ENCODE measurements at places on chromosomes 7 and 10.
A peak's percentile ranks its signal among the peaks of the same experiment; 100 is the strongest.

DNA sequence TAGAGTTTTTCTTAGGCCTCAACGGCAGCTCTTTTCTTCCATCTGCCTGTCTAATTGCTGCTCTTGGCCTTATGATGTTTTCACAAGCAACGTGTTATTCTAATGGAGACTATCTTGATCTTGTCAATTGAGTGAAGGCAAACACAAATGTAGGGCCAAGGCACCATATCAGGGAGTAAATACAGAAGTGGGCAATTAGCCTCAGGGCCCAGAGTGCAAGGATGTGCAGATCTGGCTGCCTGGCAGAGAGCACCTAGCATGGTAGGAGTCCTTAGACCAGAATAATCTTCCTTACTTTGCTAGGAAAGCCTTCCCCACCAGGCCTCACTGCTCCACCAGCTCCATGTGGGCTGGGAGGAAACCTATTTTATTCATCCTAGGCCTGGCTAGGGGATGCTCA, 590.9 kb downstream of the LRMDA start:
- DNase-seq, result no peak

- no peak for DNase-seq
These were observed 10.3 kb upstream of the TSPAN13 start for GRCh38 chr7:16743236-16743635.

DNA sequence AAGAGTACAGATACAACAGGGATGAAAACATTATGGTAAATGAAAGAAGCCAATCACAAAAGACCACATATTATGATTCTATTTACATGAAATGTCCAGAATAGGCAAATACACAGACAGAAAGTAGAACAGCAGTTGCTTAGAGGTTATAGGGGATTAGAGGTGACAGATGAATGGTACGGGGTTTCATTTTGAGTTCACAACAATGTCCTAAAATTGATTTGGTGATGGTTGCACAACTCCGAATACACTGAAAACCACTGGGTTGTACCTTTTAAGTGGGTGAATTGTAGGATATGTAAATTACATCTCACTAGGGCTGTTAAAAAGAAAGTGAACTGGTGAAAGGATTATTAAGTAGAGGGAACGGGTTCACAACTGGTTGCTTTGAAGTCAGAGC, 76.3 kb upstream of the MRLN start:
- no peak for DNase-seq

DNA sequence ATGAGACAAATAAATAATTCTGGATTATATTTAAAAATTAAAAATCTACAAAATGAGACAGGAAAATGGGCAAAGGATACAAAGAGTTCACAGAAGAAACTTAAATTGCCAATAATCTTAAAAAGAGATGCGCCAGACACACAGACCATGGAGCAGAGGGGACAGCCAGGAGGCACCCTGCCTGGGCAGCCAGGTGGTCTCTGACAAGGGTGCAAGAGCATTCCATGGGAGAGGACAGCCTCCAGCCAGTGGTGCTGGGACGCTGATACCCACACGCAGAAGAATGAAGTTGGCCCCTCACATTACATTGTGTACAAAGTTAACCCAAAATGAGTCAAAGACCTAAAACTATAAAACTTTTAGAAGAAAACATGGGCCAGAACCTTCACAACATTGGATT, 106.3 kb downstream of the NKX6-2 start:
- DNase-seq, result no peak

GRCh38 chr10:100508691-100509150, 10.9 kb downstream of the SEC31B start:
- peak; percentile 66 for DNase-seq

DNA sequence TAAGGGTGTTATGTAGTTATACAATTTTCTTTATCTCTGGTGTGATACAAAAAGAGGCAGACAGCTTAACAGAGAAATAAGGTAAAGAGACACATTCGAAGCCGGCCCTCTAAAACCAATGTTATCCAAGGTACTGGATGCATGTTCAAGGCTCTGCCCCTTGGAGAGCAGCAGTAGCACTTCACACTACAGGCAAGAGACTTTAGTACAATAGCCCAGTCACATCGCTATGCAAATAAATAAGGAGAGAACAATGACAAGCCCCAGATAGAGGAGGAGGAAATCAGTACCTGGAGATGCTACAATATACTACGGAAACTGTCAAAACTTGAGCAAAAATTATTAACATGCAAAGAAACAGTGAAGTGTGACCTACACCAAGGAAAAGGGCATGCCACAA, 111.1 kb downstream of the ITGB1 start:
- no peak for DNase-seq

DNA sequence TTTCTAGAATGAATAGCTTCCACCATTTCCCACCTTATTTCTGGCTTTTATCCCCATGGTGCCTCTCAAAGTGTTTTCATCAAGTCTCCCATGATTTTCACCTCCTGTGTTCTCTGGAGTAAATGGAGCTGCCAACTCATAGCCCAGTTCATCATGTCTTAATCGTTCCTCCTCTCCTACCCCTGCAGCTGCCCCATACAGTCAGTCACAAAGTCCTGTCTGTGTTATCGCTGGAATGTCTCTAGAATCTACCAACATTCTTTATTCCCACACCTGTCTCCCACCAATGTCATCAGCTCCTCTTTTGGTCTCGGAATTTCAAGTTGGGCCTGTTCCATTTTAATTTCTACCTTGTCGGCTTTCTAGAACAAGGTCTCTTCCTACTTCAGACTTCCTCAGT, 178.9 kb downstream of the MLLT10 start:
- no peak for DNase-seq

DNA sequence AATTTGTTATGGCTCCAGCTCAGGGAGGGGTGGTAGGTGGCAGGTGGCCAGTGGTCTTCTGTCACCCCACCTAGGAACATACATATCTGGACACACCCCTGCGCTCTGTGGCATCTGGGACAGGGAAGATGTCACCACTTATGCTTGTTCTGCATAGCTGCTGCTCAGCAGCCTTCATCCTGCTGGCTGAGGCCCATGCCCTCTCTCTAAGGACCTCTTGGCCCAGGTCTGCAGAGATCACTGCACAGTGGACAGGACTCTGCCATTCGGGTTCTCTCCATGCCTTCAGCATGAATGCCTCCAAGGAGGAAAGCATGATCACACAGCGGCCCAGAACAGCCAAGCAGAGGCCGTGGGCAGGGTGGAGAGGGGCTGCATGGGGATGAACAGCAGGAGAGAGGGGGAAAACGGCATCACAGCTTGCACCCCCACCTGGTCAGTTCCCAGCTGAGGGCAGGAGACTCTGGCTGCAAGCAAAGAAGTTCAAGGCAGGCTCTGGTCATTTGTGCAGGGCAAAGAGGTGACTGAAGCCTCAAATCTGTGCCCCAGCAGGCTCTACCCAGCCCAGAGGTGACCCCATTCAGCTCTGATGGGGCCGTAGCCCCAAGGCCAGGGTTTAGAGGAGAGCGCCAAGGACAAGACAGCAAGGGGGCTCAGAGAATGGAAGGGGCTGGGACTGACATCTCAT, 47.8 kb upstream of the GDF10 start:
- no peak for DNase-seq

- no peak for DNase-seq
These were observed 32.6 kb upstream of the NME8 start for GRCh38 chr7:37815671-37816371.

DNA sequence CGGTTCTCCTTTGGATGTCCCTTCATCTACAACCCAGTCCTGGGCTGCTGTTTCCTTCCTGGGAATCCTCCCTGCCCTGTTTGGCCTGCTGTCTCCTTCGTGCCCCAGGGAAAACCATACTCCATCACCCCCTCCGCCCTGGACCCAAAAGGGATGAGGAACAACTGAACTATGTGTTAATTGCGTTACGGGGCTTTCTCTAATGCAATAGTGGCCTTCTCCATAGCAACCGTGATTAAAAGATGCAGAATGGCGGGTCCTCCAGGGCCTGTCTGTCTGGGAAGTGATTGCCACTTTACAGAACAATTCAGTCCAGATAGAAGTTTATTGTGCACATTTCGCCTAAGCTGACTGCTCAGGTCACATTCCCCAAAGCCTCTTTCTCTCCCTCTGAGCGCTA, 112.0 kb upstream of the FGFR2 start:
- DNase-seq, result peak; percentile 57

DNA sequence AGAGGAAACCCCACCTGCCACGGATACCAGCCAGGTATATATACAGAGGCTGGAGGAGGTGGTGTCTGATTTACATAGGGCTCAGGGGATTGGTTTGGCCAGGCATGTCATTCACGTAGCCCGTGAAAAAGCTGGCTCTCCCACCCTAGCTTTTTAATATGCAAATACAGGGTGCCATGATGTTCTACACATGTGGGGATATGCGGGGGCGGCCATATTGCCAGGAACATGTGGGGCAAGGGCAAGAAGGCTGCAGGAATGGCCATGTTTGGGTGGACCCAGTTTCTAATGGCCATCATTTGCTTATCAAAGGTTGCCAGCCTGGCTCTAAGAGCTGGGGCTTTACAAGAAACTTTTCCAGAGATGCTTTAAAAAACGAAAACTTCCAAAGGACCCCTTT, 131.5 kb upstream of the KIF5B start:
- DNase-seq, result no peak

DNA sequence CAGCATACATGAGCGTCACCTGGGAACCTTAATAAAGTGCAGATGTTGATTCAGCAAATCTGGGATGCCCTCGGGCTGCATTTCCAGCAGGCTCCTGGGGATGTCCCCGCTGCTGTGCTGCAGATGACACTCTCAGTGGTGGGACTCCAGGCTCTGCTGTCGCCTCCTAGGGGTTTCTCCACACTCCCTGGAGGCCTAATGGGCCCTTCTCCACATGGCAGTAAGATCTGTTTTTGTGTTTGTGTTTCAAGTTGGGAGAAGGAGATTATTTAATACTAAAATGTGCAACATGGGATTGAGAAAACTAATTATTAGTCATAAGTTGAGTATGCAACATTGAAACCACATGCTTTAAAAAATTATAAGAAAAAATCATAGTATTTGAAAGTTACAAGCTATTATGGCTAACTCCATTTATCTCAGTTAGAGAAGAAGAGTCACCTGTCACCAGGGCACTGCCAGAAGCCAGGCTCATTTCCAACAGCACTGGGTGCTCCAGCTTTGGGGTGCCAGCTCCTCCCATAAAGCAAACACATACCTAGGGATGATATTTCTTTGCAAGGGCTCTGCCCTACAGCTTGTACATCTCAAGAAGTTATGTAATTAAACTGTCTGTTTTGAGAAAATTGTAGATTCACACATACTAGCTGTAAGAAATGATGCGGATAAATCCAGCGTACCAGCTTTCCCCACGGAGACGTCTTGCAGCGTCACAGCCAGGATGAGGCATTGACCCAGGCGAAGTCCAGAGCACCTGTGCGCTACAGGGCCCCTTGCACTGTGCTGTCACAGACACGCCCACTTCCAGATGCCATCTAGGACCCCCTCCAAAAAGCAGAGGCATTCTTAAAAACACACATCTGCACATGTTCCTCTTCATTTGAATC, 106.4 kb downstream of the EGFR start:
- DNase-seq, result no peak

DNA sequence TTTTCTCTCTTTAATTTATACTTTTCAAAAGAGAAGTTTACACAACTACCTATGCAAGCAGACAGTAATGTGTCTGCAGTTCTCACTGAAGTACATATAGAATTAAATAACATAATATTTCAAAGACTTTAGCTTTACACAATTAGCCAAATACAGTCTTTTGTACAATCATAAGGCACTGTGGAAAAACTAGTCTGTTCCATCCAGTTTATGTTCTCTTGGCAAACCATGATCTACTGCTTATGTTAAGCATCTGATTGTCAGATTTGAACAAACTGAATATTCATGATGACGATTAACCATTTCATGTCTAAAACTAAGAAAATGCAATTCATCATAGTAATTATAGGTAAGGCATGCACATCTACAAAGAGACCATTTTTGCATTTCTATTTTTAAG, 842 bp downstream of the SEMA3A start:
- DNase-seq, result no peak

- no peak for DNase-seq
These were observed 383.3 kb downstream of the SH2D4B start for GRCh38 chr10:80921032-80921431.

DNA sequence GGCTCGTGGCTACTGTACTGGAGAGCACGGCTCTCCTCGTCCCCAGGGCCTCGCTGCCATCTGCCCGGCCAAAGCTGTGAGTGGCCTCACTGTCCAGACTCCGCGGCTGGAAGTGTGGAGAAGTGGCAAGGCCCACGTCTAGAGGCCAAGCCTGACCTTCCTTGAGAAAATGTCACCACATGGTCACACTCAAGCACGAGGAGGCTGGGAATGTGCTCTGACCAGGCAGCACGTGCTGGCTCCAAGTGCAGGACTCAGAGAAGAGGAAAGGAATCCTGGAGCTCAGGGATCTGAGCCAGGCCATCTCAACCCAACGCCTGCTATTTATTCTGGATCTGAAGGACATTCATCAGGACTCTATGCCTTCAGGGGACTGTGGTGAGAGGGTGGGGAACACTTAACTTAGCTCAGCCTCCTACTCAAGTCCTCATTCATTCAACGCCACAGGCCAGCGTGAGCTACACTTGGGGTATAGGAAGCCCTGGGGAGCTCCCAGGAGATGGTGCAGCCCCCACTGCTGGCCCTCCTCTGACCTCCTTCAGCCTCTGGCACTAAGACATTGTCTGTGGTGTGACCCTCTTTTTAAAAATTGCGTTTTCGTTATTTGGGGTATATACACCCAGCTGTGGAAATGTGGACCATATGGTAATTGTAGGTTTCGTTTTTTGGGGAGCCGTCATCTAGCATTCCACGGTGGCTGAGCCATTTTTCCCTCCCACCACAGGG, 29.0 kb downstream of the EN2 start:
- DNase-seq, result no peak

- DNase-seq, result no peak
These were observed 34.3 kb downstream of the TPST1 start for GRCh38 chr7:66239467-66239856.

DNA sequence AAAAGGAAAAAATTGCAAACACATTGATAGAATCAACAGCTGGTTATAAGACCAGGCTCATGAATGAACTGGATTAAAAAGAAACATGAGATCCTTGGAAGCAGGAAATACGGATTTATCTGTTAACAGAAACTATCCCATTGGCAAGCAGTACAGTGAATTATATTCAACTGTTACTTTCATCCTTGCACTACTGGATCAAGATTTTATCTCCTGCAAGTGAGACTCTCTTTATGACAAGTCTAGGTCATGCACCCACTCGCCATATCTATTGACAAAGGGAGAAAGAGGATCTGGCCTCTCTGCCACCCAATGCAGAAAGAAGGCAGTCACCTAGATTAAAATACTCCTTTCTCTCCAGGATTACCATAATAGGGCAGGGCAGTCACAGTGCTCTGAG, 41.4 kb downstream of the CSTF2T start:
- DNase-seq, result no peak

DNA sequence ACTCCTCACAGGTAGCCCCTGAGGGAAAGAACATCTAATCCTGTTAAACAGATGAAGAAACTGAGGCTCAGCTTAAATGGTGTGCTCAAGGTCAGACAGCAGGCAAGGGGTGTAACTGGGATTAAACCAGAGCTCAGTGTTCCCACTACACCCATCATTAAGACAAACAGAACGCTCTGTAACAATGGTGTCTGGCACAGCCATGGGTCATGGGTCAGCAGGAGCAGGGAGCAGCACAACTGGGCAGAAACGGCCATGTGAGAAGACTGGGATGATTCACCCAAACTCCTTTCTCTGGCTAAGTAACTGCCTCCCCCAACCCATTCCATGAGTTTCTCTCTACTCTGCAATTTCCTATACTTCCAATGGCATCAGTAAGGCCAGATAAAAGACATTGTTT, 85.5 kb upstream of the PDE1C start:
- DNase-seq, result no peak
